ENCODE measurements at places on chromosomes 6 and 20.

DNA sequence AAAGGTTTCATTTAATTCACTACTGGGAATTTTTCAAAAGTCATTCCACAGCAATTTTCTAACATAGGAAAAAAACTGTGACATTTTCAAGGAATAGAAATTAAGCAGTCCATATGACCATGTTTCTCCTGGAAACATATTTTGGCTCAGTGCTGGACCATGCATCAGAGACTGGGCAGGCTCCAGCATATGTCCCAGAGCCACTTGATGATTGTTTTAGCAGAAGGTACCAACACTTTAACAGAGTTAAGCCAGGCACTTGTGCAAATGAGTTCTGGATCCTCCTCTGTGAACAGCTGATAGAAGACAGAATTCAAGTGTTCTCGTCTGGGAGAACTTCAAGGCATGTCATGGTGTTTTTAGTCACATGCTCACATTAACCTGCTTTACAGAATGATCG lies 516.3 kb downstream of the COL12A1 start:
- DNase-seq, result no peak

- no peak for DNase-seq
Observed at GRCh38 chr6:130537447-130537846, 171.6 kb downstream of the TMEM200A start.

DNA sequence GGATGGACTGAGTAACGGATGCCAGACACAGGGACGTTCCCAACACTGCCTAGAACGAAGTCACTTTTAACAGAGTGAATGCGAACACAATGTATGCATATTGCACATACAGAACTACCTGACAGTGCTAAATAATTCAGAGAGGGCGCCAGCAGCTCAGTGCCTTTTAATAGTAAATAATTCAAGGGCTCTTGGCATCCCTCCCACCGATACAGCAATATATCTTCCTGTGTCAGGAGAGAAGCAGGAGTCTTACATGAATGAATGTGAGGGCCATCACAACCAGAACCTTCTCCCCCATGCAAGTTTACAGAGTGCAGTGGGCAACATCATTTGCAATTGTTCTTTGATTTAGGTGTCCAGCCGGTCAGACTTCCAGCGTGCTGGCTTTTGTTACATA lies 88.4 kb upstream of the KCNG1 start:
- no peak for DNase-seq

- DNase-seq, result peak; percentile 69
Observed at GRCh38 chr6:27188061-27188884, 59.2 kb upstream of the PRSS16 start.

DNA sequence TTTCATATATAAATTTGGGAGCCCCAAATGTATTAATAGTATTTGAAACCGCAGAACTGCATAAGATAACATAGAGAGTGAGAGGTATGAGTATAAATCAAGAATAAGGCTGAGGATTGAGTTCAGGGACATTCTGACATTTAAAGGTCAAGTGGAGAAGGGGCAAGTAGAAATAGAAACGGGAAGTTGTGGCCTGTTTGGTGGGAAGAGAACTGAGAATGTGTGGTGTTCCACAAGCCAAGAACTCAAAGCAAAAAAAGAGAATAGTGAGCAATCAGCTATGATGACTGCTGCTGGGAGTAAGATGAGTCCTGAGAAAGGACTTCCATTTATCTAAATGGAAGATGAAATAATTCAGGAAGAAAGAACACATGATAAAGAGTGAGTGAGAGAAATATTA lies 418.4 kb downstream of the CD109 start:
- no peak for DNase-seq

DNA sequence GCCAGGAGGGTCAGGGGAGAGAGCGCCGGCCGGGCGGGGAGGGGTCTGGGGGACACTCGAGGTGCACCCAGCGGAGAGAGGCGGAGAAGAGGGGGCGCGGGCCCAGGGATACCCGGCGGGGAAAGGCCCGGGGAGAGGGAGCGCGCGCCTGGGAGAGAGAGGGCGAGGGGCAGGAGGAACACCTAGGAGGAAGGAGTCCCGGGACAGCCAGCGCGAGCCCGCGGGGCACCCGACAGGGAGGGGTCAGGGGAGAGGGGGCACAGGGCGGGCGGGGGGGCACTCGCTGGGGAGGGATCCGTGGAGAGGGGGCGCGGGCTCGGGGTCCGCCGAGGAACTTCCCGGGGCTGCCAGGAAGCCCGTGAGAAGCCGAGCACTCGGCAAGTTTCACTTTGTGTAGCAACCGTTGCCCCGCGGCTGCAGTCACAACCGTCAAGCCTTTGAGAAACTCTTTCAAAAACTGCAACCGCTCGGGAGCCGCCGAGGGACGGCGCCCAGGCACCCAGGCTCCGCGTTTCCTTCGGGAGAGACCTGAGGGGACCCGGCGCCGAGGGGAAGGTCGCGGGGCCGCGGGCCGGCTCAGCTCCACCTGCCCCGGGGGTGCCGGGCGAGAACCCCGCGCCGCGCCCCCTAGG lies 471 bp downstream of the EZR start:
- DNase-seq, result peak; percentile 70

- peak; percentile 28 for DNase-seq
Observed at GRCh38 chr6:72238900-72239299, 352.6 kb downstream of the RIMS1 start.

DNA sequence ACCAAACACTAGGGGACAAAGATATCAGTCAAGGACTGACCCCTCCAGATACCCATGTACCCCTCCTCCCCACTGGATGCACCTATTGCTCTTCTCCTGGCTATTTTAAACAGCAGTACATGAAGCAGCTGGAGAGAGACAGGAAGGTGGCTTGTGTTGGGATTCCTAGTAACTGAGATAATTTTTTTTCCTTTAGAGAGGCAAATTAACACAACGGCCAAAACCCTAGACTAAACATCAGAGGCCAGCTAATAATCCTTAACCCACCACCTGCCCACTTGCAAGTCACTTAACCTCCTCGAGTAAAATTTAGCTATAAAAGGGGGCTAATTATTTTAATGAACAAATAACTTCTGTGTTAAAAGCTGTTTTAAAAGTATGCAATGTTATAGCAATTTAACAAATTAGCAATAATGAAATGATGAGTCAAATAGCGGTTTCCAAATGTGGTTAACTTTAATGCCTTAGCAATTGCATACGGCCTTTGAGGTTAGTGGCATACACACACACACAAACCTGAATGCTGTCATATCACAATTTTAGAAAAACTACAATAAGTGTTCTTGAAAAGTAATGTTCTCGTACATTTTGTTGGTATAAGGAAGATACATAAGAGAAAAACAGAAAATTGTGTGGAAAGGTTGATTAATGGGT lies 151.7 kb downstream of the FRK start:
- DNase-seq, result no peak

DNA sequence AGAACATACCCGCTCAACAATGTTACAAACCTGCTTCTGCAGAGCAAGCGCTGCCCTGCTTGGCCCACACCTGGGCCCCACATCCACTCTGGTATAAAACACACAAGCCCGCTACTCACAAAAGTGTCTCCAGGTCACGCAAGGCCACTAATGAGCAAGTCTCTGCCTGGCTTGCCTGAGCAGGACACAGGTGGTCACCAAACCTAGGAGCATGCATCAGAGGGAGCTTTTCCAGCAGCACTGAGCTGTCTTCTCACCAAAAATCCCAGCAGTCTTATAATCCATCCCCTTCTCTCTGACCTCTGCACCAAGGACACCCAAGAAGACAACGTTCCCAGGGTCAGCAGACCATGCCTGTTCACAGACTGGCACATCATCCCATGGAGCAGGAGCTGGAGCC lies 100.8 kb downstream of the DLL1 start:
- no peak for DNase-seq

- peak; percentile 58 for DNase-seq
Observed at GRCh38 chr20:53917145-53918019, 153.0 kb downstream of the BCAS1 start.

GRCh38 chr6:81382852-81383251 lies 369.6 kb downstream of the TENT5A start:
- DNase-seq, result peak; percentile 8

DNA sequence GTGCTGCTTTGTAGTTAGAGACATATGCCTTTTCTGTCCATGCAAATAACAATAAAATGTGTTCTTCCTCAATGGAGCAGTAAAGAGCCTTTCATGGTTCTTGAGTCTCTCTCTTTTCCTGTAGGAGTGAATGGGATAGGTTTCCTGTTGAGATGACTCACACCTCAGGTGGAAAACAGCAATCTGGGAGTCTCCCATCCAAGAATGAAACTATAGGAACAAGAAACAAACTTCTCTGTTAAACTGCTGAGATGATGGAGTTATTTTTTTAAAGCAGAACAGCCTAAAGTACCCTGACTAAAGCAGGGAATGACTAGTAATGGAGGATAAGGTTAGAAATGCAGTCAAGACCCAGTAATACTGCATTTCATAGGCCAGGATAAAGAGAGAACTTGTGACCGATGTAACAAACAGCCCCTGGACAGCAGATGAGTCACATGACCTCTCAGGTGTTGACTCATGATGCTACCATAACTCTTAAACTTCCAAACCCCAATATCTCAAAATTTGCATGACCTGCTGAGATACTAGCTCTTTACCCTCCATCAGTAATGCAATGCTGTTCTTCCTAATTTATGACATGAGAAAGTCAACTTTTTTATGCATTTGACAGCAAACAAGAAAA lies 548.9 kb downstream of the CBLN4 start:
- DNase-seq, result no peak

- no peak for DNase-seq
Observed at GRCh38 chr20:47970282-47970903, 185.1 kb upstream of the SULF2 start.

DNA sequence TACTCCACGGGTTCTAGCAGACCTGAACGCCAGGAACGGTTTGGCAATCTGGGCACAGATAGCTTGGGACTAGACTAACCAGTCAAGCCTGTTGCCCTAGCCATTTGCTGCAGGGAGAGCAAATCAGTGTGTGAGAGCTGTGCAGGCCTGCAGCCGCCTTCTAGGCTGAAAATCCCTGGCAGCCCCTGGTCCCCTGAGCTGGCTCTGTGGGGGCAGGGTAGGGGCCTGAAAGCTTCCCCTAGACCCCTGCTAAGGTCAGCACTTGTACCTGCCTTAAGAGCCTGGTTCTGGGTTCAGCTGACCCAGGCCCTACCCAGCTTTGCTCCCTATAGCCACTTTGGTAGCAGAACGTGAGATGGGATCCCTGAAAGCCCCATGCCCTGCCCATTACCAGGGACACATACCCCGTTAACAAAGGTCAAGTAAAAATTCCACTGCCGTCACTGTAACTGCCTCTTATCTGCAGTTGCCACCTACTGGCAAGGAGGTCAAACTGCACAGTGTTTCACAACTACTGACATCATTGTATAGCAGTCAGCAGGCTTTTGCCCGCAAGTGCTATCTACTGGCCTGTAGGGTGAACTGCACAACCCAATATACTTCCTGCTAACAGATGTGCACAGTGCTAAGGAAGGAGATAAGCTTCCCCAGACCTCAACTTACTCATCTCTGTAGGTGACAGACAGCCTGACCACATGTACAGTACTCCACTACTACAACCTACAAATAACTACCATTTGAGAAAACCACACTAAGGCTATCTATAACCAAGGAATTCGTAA lies 95.1 kb upstream of the OLIG3 start:
- DNase-seq, result peak; percentile 62

DNA sequence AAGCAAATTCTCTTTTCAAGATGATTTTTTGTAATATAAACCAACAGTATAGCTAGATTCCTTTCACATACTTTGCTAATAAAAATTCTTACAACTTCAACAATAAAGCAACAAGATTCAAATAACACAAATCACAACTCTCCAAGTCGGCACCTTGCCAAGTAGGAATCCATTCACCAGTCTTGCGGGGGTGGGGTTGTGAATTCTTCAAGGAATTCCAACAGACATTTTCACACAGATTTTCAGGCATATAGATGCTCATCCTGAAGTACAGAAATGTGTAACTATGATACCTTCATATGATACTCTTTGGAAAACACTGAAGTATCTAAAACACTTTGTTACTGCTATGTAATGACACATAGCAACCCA lies 36.5 kb downstream of the SCML4 start:
- no peak for DNase-seq

- no peak for DNase-seq
Observed at GRCh38 chr6:22447249-22448196, 121.8 kb upstream of the HDGFL1 start.

GRCh38 chr20:48321271-48321670 lies 506.5 kb downstream of the PREX1 start:
- DNase-seq, result no peak

GRCh38 chr20:31559704-31560093 lies 45.4 kb upstream of the ID1 start:
- DNase-seq, result no peak

DNA sequence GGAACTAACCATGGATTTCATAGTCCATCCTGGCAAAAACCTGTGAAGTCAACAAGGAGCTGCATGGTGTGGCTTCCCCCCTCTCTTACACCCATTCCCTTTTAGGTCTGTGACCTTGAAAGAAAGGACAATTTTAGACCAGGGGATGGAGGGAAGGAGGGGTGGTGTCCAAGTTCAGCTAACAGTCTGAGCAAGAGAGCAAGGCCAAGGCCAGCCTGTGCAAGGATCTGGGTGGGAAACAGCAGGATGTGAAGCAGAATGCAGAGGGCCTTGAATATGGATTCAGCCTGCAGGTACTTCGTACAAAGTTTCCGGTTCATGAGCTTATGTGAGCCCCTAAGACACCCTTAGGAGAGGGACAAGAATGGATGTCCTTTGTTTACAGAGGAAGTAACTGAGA lies 293.0 kb downstream of the KIF16B start:
- no peak for DNase-seq

DNA sequence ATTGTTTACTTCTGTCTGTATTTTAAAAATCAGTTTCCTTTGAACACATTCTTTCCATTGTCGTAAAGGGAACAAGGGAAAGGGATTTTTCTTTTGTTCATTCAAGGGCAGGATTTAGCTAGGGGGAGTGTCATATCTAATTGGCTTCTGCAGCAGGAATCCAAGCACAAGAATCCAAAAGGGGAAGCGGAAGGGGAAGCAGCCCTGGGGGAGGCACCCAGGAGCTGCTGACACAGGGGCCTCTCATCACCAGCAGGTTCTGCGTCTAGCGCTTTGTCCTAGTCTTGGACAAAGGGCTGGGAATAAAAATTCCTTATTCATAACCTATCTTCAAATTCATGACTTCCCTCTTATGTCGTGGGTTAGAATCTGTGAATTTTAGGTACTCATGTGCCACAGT lies 13.7 kb downstream of the RIPK1 start:
- no peak for DNase-seq

GRCh38 chr20:50724851-50725723 lies 6.3 kb upstream of the PARD6B start:
- DNase-seq, result peak; percentile 94

GRCh38 chr6:17957498-17957897 lies 29.9 kb downstream of the KIF13A start:
- DNase-seq, result peak; percentile 29

GRCh38 chr6:45922728-45923351 lies 92.8 kb downstream of the CLIC5 start:
- DNase-seq, result peak; percentile 82

- DNase-seq, result no peak
Observed at GRCh38 chr6:56940463-56940862, 14.4 kb upstream of the BEND6 start.

- DNase-seq, result no peak
Observed at GRCh38 chr6:150099953-150100352, 31.0 kb upstream of the ULBP3 start.

DNA sequence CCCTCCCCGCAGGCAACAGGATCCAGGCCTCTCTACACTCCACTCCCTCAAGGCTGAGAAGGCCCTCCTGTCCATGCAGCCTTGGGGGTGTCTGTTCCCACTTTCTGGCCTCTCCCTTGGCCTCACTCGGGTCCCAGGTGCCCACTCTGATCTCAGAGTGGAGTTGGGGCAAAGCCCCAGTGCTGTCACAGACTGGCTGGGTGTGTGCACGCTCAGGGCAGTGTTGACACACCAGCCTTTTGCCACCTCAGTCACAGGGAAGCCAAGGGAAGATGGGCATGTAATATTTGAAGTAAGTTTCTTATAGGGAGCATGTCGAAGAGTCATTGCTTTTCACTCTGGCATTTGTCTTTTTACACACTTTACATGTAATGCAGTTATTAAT lies 44.9 kb downstream of the HLA-DRA start:
- no peak for DNase-seq

Measured in HCEC 1CT (cell line).